Activated naive CD8-positive, alpha-beta T cell treated with anti-CD3 and anti-CD28 coated beads, Interleukin-2, amount 10 ng/mL, durations not matched to agents 7 days and 5 days (primary cell): ENCODE measurements at places on chromosomes 4 and X. TPM values are rescaled to one million over a fixed set of nuclear protein-coding genes. Genes with fewer than 3 reads are reported as not detected.

- no peak overlapping the region for H3K27ac ChIP-seq
- H3K4me1 ChIP-seq: no peaks in the 10 kb centered on the region
- H3K27me3 ChIP-seq: no peaks in the 10 kb centered on the region
- no peaks in the 10 kb centered on the region for H3K36me3 ChIP-seq
Observed at GRCh38 chr4:13830449-13830848, 202.9 kb upstream of the BOD1L1 start.

Gene C4orf50
- total RNA-seq: 0.19 TPM

- no peak for DNase-seq
- no peaks in the 10 kb centered on the region for H3K4me1 ChIP-seq
- no peaks in the 10 kb centered on the region for H3K36me3 ChIP-seq
- no peak overlapping the region for H3K4me3 ChIP-seq
- H3K27me3 ChIP-seq: peaks cover 4% of the 10 kb centered on the region
- no peak overlapping the region for H3K27ac ChIP-seq
Observed at GRCh38 chr4:152206646-152207377, 329.1 kb downstream of the FBXW7 start.

- peaks cover 2% of the 10 kb centered on the region for H3K36me3 ChIP-seq
- H3K4me1 ChIP-seq: peaks cover 8% of the 10 kb centered on the region
- H3K4me3 ChIP-seq: no peak overlapping the region
Observed at GRCh38 chr4:26566133-26566532, 17.8 kb upstream of the TBC1D19 start.

- H3K27me3 ChIP-seq: no peaks in the 10 kb centered on the region
- H3K4me1 ChIP-seq: peaks cover 27% of the 10 kb centered on the region
- H3K36me3 ChIP-seq: peaks cover 43% of the 10 kb centered on the region
- no peak overlapping the region for H3K27ac ChIP-seq
- DNase-seq: no peak
- H3K4me3 ChIP-seq: no peak overlapping the region
Observed at GRCh38 chr4:165299399-165300060, 27.9 kb upstream of the MSMO1 start.

- H3K27me3 ChIP-seq: peaks cover 68% of the 10 kb centered on the region
- H3K4me3 ChIP-seq: peak overlapping the region; percentile 82
- no peaks in the 10 kb centered on the region for H3K36me3 ChIP-seq
- H3K4me1 ChIP-seq: peaks cover 5% of the 10 kb centered on the region
Observed at GRCh38 chr4:169269916-169270809, 593 bp downstream of the SH3RF1 start.
